ENCODE measurements at places on chromosomes 6 and 20.

- no peak for DNase-seq
Observed at GRCh38 chr6:37396571-37397180, 36.3 kb upstream of the CMTR1 start.

DNA sequence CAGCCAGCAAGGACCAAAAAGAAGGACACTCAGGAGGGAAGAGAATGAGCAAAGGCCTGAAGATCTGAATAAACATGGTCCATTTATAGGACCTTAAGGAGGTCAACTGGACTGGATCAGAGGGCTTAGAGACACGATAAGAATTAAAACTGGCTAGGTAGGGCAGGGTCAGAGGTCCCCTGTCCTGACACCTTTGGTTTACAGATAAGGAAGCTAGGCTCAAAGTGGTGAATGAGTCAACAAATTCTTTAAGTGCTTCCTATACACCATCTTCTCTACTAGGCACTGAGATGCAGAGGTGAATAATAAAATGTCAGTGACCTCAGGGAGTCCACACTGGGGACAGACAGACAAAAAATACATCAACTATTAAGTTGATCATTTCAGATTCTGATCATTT is 70.3 kb downstream of the HIVEP2 start:
- no peak for DNase-seq

- no peak for DNase-seq
Observed at GRCh38 chr20:63471002-63471716, 1.3 kb downstream of the KCNQ2 start.

GRCh38 chr6:164106345-164106769 is 691.8 kb downstream of the QKI start:
- no peak for DNase-seq

DNA sequence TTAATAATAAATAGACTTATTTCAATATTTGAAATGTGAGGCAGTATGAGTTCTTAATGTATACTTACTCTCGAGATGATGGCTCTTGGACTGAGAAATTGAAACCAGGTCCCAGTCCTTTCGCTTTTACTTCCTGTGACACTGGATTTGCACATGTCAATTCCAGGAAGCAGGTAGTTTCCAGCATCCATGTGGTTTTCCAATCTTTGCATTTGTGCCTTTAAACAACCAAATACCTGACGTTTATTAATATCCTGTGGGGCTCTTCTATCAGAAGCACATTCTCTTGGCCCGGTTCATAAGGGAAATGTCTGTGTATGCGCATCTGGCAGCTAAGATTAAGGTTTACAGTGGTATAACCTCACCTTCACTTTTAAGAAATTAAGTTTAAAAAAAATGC is 13.1 kb downstream of the UTRN start:
- no peak for DNase-seq

DNA sequence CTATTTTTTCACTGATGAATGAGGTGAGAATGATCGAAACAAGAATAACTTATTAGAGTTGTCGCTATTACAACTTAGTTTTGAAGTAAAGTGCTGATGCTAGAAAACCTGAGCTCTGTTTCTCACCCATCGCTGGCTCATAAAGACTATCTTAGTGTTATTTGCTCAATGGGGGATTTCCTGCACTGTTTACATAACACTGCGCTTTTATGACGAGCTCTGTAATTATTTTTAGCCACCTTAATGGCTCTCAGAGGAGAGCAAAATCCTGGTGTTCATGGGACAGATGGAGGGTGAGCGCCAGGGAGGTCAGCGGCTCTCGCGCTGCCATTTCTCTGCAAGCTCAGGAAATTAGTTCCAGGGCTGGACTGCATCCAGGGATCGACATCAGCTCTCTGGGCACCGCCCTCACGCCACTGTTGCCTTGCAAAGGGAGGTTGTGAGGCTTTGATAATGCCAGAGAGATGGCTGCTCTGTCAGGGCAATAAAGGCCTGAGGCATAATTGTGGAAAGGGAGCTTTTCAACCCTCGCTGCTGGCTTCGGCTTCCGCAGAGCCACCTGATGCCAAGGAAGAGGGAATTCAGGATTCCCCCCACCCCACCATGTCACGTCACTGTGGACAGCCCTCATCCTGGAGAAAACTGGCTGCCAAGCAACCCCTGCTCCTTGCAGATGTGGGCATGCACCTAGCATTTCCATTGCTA is 72.0 kb downstream of the DACT2 start:
- DNase-seq: no peak

- no peak for DNase-seq
Observed at GRCh38 chr6:167578371-167578901, 248.3 kb upstream of the AFDN start.

- no peak for DNase-seq
Observed at GRCh38 chr6:2109796-2110195, 135.6 kb downstream of the GMDS start.

DNA sequence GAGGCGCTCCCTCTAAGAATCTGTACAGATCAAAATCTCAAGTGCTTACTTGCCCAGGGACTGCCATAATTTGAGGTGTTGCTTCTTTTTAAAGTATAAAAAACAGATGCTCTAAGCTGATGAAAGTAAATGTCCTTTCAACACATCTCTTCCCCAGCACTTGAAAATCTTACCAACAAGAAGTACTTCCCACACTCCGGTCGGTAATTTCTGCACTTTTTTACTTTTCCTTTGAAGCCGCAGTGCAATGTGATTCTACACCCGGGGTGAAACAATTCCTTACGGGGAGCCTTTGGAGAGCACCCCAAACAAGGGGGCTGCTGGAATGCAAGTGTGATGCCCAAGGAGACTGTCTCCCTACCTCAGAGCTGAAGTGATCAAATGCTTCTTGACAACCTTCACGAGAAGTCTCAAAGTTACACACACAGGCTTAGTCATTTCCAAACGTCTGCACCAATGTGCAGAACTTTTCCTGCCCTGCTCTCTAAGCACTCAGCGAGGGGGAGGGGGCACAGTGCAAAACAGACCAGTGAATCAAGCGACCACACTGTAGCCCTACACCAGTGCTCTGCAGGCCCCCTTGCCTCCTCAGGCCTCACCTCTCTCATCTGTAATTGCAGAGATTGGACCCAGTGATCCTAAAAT is 56.7 kb downstream of the ATXN1 start:
- no peak for DNase-seq

- no peak for DNase-seq
Observed at GRCh38 chr20:45487231-45487635, 17.7 kb downstream of the WFDC2 start.

DNA sequence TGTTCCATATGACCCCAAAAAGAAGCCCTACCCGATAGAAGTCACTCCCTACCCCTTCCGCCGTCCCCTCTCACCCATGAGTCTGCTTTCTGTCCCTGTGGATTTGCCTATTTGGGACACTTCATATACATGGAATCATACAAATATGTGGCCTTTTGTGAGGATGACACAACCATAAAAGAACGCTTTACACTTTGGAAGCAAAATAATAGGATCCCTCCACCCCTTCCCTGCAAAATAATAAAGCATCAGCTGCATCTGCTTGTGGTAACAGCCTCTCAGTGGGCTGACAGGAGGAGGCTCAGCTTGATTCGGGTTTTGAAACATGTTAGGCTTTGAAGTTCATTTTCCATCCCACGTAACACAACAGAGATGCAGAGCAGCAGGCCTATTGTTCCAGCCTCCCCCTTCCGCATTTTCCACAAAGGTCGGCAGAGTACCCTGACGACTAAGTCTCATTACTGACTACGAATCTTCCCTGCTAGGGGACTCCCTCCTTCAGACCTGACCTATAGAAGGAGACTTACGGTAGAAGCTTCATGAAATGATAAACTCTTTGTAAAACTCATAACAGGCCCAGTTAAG is 99.1 kb downstream of the ALDH8A1 start:
- no peak for DNase-seq

GRCh38 chr20:6051505-6051904 is 2.4 kb downstream of the LRRN4 start:
- no peak for DNase-seq

DNA sequence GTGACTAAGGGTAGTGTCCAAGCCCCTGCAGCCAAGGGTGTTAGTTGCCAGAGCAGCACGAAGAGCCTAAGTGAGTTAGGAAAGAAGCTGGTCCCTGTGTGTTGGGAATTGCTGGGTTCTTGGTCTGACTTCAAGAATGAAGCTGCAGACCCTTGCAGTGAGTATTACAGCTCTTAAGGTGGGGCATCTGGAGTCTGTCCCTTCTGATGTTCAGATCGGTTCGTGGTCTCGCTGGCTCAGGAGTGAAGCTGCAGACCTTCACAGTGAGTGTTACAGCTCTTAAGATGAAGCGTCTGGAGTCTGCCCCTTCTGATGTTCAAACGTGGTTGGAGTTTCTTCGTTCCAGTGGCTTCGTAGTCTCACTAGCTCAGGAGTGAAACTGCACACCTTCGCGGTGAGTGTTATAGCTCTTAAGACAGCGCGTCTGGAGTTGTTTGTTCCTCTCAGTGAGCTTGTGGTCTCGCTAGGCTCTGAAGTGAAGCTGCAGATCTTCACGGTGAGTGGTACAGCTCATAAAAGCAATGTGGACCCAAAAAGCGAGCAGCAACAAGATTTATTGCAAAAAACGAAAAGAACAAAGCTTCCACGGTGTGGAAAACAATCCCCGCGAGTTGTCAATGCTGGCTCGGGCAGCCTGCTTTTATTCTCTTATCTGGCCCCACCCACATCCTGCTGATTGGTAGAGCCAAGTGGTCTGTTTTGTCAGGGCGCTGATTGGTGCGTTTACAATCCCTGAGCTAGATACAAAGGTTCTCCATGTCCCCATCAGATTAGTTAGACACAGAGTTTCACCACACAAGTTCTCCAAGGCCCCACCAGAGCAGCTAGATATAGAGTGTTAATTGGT is 31.8 kb downstream of the PXDC1 start:
- DNase-seq: no peak

DNA sequence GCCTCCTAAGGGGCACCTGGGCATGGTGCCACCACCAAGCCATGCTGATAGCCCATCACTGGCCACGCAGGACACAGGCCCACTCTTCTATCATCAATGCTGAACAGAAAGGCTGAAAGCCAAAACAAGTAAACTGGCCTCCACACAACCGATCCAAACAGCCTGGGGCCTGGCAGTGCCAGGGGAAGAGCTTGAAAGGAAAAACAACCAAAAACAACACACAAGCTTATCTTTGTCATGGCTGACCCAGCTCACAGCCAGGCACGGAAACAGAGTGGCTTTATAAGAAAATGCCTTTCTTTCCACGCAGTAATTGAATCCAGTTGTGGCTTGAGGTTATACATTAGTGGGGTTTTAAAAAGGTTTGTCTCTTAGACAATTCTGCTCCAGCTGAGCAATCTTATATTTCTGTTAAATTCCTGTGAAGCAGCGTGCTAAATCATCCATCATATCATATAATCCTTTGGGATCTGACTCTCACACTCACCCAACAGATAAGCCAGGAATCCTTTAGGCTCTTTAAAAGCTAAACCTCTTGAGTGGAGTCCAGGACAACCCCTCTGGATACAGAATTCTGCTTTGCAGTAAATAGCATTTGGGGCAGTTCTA is 65.4 kb upstream of the SLC22A16 start:
- DNase-seq: no peak

- DNase-seq: no peak
Observed at GRCh38 chr6:116974526-116975316, 97.7 kb downstream of the RFX6 start.

DNA sequence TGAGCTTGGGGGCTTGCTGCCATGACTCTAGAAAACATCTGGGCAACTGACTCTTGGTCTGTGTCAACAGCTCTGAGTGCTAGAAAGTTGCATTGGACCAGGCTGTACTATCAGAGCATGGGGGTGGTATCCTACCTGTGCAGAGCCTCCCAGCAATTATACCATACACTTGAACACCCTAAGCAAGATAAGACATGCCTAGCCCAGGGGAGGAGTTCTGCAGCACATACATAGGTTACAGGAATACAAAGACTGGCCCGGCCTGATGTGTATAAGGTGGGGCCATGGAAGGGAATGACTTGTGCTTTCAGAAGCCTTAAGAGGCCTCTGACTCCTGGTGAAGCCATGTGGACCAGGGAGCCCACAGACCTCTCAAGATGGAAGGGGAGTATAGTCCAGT is 11.4 kb upstream of the MOCS1 start:
- no peak for DNase-seq

DNA sequence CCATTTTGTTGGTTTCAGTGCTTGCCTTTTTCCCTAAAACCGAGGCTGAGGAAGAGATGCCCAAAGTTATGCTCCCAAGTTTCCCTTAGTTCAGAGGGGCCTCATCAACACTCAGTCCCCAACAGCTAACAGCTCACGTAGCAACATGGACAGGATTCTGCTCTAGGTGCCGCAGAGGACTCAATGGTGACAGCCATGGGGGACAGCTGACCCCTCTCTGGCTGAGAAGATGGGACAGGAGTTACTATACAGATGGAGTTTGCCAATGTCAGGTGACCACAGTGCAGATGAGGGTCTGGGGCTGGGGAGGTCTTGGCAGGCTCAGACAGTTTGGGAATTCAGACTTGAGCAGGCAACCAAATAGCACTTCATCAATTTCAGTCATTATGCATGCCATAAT is 67.3 kb downstream of the NPEPL1 start:
- no peak for DNase-seq

DNA sequence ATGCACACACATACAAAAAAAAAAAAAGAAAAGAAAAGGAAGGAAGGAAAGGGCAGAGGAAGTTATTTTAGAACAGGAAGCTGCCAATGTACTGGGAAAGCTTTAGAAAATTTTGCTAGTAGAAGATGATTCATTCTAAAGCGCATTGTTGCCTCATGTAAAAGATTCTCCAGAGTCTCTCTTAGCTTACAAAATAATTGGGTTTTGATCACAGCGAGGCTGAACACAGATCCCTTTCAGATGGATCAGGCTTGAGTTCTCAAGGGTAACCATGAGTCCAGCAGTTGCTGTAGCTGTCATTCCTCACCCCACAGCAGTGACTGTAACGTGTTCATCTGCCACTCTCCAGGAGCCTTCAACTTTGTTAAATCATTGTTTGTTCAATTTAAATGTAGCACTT is 81.9 kb downstream of the PHACTR2 start:
- DNase-seq: no peak

DNA sequence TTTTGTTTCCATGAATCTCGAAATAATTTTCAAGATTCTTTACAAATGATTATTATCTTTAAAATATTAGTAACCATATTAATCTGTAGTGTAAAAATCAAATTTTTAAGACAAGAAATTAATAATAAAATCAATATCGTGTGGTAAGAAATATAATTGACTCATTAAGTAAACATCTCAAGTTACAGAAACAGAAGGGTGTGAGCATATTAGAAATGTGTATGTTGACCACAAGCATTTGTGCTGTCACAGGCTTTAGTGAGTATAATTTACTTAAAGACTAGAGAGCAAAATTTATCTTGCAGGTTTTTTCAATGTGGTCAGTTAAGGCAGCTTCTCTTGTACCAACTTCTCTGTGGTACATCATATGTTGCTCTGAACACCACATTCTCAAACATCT is 566.5 kb upstream of the IRAK1BP1 start:
- no peak for DNase-seq

- DNase-seq: no peak
Observed at GRCh38 chr20:63055575-63056235, 48.9 kb upstream of the BHLHE23 start.

DNA sequence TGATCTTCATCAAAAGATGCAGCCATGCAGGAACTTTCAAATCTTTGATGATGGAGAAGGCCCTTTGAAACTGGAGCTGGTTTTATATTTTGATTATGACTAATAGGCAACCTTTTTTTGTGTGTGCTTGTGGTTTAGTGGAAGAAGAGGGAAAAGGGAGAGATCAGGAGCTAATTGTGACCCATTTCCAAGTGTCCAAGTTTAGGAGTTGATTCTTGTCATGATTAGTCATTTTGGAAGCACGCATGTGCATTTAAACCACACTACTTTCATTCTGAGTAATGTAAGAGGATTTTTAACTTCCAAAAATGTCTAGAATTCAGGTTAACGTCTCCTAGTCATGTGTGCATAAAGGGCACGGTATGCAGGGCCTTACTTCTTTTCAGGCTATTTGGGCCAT is 3.5 kb downstream of the FOXO3 start:
- no peak for DNase-seq
